A549 treated with Hydrocortisone at 1 μM for 4 hours (cell line): ENCODE measurements at places on chromosomes 4 and X. TPM values are rescaled to one million over a fixed set of nuclear protein-coding genes. Genes with fewer than 3 reads are reported as not detected.

Gene SPIN2A
- total RNA-seq = 0.06 to 0.17 TPM (median 0.12 TPM) in 5 replicates

Gene CSAG2
- total RNA-seq = not detected in 5 replicates

Gene DIAPH2
- 3.3 to 6.0 TPM (median 4.3 TPM) in 5 replicates for total RNA-seq

Gene ANK2
- 0.71 to 1.6 TPM (median 0.75 TPM) in 5 replicates for total RNA-seq
